Upper lobe of right lung (tissue), 1 donor: ENCODE measurements at places on chromosomes 7 and 10. TPM values are rescaled to one million over a fixed set of nuclear protein-coding genes. Genes with fewer than 3 reads are reported as not detected.

DNA sequence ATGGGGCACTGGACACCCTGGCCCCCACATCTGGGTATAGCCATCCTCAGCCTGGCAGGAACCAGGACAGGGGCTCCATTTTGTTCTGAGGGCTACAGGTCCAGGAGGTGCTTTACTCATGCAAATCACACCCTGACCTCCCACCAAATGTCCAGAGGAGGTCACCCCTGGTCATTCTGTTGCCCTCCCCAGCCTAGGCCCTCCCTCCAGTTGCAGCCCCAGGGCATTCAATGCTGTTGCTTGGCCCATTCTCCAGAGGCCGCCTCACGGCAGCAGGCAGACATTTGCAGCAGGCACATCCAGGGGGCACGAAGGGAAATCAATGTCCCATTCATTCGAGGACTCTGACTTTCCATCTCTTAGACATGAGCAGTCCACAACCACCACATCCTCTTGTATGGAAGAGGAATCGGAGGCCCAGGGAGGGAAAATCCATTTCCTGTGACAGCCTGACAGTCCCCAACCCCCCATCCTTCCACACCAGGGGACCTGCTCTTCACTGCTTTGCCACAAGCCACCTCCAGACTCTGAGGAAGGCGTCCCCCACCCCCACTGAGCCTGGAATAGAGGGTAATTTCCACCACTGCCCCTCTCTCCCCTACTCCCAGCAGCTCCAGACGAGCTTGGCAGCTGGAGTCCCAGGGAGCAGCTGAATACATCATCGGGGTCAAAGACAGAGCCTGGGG lies 76.2 kb upstream of the UNC5B start:
- H3K27ac ChIP-seq, result no peak overlapping the region
- no peaks in the 10 kb centered on the region for H3K36me3 ChIP-seq
- no peak overlapping the region for H3K4me3 ChIP-seq
- DNase-seq, result no peak
- peaks cover 8% of the 10 kb centered on the region for H3K27me3 ChIP-seq

DNA sequence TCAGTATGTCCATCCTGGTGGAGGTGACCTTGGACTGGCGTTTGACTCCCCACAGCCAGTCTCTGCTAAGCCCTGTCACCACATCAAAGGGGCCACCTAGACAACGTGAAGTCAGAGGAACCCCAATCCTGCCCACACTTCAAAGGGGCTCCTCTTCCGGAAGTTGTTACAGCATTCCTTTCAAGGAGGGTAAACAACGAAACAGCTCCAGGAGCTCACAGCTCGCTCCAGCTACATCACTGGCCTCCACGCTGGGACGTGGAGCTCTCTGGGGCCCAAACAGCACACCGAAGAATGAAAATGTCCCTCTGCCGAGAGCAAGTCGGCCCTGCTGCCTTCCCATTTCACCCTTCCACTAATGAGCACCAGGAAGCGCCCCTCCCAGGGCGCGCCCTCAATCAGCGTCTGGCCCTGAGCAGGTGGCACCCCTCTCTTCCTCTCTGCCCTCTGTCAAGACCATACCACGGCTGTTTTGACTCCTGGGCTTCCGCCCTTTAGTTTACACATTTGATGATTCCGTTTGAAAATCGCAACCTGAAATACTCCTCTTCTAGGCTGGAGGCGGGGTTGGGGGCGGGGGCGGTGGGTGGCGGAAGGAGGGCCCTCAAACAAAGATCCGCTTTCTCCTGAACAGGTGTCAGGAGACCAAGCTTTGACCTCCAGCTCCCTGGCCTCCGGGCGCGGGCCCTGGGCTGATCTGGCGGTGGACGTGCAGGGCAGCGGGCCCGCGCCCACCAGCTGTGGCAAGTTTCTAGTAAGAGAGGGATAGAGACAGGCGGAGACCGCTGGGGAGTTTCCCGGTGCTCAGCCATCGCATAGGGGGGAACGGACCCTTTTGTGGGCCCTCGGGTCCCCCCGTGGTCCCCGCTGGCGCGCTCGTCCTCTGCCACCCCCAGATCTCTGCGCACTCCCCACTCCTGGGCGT lies 53.1 kb upstream of the KDM7A start:
- no peaks in the 10 kb centered on the region for H3K36me3 ChIP-seq
- H3K27ac ChIP-seq, result peak overlapping the region; percentile 34
- DNase-seq, result no peak
- peak overlapping the region; percentile 58 for H3K4me3 ChIP-seq

- no peaks in the 10 kb centered on the region for H3K27me3 ChIP-seq
- H3K36me3 ChIP-seq, result no peaks in the 10 kb centered on the region
Measured at GRCh38 chr7:79719216-79719615, 265.7 kb upstream of the MAGI2 start.

DNA sequence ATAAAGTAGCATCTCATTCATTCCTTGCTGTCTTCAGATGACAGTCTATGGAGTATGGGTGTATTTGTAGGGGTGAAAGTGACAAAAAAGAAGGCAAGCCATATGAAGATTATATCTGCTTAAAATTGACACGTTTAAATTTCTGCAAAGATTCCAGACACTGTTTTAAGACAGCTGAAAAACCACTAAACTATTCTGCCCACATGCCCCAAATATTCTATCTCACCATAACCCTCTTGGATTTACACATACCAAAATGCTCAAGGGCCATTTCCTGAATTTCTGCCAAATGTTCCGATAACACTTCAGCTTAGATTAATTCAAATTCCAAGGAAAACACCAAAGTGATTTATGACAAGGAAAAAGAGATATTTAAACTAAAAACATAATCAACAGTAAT lies 99.9 kb upstream of the IL6 start:
- H3K4me1 ChIP-seq, result no peaks in the 10 kb centered on the region
- no peak overlapping the region for H3K27ac ChIP-seq
- no peaks in the 10 kb centered on the region for H3K27me3 ChIP-seq
- no peaks in the 10 kb centered on the region for H3K36me3 ChIP-seq
- no peak for DNase-seq

GRCh38 chr7:115968596-115968995 lies 62.0 kb downstream of the TFEC start:
- no peaks in the 10 kb centered on the region for H3K27me3 ChIP-seq
- no peaks in the 10 kb centered on the region for H3K36me3 ChIP-seq
- H3K27ac ChIP-seq, result no peak overlapping the region
- no peak overlapping the region for H3K4me3 ChIP-seq
- no peaks in the 10 kb centered on the region for H3K4me1 ChIP-seq

- H3K4me1 ChIP-seq, result no peaks in the 10 kb centered on the region
- no peak for DNase-seq
- no peaks in the 10 kb centered on the region for H3K36me3 ChIP-seq
- H3K4me3 ChIP-seq, result no peak overlapping the region
- no peaks in the 10 kb centered on the region for H3K27me3 ChIP-seq
Measured at GRCh38 chr10:127756264-127756663, 19.3 kb downstream of the FOXI2 start.

DNA sequence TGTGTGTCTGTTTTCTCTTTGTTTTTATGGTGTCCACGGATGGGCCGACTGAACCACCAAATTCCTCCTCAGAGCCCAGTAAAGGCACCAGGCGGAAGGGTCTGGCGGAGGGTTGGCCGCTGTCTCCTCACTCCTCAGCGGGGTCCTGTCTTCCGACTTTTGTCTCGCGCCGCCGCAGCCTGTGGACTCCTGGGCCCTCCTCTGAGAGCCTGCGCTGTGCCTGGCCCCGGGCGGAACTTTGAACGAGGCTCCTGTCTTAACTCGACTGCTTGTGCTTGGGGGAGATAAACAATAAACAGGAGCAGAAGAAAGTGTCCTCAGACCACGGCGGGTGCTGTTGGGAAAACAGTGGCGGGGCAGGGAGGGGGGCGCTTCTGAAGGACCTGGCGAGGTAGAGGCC lies 2.2 kb upstream of the FAM20C start:
- H3K27ac ChIP-seq, result no peak overlapping the region
- DNase-seq, result no peak
- H3K27me3 ChIP-seq, result no peaks in the 10 kb centered on the region
- H3K4me1 ChIP-seq, result peaks cover 21% of the 10 kb centered on the region

GRCh38 chr10:89556600-89556999 lies 21.2 kb upstream of the SLC16A12 start:
- DNase-seq, result no peak
- H3K27ac ChIP-seq, result no peak overlapping the region
- no peaks in the 10 kb centered on the region for H3K4me1 ChIP-seq
- H3K36me3 ChIP-seq, result no peaks in the 10 kb centered on the region
- no peaks in the 10 kb centered on the region for H3K27me3 ChIP-seq

DNA sequence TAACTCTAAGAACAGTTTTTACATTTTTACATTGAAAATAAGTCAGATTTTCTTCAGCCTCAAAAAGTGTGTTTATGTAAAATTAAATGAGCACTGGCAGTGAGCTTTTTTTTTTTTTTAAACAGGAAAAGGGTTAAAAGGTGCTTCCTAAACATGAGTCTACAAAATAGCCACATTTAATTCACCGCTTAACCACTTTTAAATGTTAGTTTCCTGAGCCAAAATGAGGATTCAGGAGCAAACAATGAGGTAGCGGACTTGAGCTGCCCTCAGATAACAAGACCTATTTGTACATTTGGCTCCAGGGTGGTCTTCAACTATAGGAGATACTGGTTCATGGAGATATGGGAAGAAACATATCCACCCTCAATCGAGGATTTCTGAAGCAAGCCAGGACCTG lies 22.8 kb downstream of the AKR1C3 start:
- no peaks in the 10 kb centered on the region for H3K36me3 ChIP-seq
- H3K4me1 ChIP-seq, result no peaks in the 10 kb centered on the region
- no peaks in the 10 kb centered on the region for H3K27me3 ChIP-seq
- no peak overlapping the region for H3K27ac ChIP-seq
- no peak for DNase-seq

DNA sequence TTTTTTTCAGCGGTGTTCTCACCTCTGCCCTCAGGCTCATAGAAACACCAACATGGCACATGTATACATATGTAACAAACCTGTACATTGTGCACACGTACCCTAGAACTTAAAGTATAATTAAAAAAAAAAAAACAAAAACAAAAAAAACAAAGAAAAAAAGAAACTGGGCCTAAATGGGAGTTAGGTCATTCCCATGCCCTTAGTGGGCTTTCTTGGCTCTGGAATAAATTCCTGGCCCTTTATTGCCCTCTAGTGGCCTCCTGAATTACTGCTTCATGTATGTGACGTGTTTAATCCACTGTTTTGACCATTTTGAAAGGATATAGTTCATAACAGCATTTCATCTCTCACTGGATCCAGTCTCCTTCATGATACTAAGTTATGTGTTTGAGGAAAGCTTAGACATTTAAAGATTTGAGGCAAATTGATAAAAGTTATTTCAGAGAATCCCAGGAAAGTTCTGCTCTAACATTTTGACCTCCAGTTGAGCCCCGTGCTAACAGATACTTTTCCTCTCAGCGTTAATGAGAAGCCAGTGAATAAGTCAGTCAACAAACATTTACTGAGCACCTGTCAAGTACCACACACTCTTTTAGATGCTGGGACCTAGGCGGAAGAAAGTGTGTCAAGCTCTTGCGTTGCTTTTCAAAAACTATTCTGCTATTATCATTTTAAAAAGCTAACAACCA lies 54.7 kb upstream of the SYPL1 start:
- peak overlapping the region; percentile 4 for H3K4me3 ChIP-seq
- no peaks in the 10 kb centered on the region for H3K36me3 ChIP-seq
- no peaks in the 10 kb centered on the region for H3K27me3 ChIP-seq
- H3K4me1 ChIP-seq, result peaks cover 15% of the 10 kb centered on the region

Gene SEM1
- total RNA-seq, result 29.5 TPM

Gene ADAP1
- 30.7 TPM for total RNA-seq

Gene RFC2
- 16.3 TPM for total RNA-seq

Gene MKLN1
- total RNA-seq, result 66.0 TPM

Gene BUD23
- 38.4 TPM for total RNA-seq

Gene CTAGE15
- total RNA-seq, result 0.93 TPM

Gene ATOH7
- total RNA-seq, result not detected
